Left forelimb (tissue), 1 donor: ENCODE measurements at places on chromosomes 6 and 20.
A peak's percentile ranks its signal among the peaks of the same experiment; 100 is the strongest.

GRCh38 chr6:55174211-55175026 is at the start of gene HCRTR2:
TSS of gene HCRTR2 (plus strand) at chr6:55174515. CDS start at chr6:55174588, 73 bp downstream.
- no peak for DNase-seq

- DNase-seq: no peak
Measured at GRCh38 chr20:59706400-59706693, 102.0 kb downstream of the PHACTR3 start.

- DNase-seq: no peak
Measured at GRCh38 chr6:137389150-137389704, 105.0 kb downstream of the OLIG3 start.

DNA sequence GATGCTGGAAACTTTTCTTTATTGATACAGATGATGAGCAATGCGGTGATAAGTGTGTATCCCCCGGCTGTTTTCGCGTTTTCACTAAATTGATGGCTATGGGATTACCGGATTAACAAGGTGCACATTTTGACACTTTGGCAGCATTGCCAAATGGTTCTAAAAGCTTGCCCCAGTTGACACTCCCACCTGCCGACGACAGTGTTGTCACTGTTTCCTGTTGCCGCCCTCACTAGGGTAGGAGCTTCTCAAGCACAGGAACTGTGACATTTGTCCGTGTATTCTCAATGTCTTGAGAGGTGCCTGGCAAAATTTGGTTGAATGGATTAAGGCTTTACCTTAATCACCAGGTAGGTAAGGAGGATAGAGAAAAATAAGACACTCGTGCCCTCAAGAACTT is 9.8 kb upstream of the MAPK13 start:
- DNase-seq: no peak

- DNase-seq: peak; percentile 61
Measured at GRCh38 chr20:64261138-64261537, 5.6 kb downstream of the PCMTD2 start.

DNA sequence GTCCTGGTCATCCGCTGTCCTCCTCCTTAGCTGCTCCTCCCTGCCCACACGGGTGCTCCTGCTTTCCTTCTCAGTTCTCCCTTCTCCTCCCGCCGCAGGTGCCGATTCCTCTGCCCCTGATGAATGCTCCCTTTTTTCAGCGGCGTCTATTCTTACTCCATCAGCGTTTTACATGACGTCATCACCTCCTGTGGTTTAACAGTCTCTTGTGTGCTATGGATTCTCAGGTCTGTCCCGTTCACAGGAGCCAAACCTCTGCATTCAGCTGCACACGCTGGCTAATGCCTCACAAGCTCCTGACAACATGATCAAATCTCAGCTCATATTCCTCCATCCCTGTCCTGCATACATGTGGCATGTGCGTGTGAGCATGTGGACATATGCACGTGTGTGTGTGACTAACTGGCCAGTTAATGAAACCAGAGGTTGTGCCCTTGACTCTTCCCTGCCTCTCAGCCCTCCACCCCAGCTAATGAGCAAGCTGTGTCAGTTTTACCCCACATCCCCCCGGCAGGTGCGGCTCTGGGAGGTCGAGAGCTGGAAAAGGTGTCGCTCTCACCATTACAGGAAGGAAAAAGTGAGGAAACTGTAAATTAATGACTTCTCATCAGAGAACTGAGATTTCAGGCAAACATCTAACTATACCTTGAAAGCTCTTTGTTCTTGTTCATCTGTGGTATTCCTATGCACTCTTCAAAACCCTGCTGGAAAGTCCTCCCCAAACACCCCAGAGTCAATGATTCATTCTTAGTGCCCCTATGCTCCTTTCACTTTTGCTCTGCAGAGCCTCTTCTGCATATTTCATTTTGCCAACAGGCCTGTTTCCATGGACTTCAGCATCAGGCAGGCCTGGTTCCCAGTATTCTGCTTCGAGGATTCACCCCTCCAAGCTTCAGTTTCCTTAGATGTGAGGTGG is 163.1 kb downstream of the TTLL2 start:
- no peak for DNase-seq

- DNase-seq: peak; percentile 79
Measured at GRCh38 chr20:6164421-6165341, 41.9 kb upstream of the FERMT1 start.

DNA sequence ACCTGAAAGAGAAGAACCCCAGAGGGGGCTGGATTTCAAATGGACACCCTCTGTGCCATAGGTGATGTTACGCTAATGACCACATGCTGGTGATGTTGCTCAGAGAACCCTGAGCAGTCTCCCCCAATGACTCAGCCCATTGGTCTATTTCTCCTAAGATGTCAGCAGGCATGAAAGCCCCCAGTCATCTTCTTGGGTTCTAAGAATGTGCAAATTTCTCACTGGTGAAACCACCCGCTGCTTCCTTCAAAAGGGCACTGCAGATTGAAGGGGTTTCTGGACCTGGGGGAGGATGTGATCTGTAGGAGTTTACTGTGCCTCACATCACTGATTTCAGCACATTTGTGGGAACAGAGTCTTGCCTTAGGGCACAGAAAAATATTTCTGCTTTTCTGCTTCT is 298.4 kb upstream of the MOCS1 start:
- DNase-seq: no peak

- DNase-seq: no peak
Measured at GRCh38 chr20:40706977-40707582, 18.0 kb upstream of the MAFB start.

DNA sequence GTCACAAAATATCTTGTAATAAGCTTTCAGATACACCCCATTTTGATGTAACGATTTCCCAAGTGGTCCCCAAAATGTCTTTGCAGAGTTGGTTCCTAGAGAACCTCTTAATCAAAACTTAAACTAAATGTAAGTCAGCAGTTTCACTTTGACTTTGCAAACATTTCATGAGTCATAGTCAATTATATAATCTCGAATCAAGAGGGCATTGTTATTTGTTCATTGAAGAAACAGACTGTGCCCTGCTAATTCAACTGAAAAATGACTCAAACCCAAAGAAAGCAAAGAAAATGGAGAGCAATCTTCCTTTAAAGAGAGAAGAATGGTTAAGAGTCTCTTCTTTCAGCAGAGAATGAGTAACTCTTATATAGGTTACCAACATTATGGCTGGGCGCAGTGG is 58.3 kb downstream of the IPCEF1 start:
- no peak for DNase-seq

- DNase-seq: no peak
Measured at GRCh38 chr20:5652626-5653553, 97.3 kb upstream of the SHLD1 start.

DNA sequence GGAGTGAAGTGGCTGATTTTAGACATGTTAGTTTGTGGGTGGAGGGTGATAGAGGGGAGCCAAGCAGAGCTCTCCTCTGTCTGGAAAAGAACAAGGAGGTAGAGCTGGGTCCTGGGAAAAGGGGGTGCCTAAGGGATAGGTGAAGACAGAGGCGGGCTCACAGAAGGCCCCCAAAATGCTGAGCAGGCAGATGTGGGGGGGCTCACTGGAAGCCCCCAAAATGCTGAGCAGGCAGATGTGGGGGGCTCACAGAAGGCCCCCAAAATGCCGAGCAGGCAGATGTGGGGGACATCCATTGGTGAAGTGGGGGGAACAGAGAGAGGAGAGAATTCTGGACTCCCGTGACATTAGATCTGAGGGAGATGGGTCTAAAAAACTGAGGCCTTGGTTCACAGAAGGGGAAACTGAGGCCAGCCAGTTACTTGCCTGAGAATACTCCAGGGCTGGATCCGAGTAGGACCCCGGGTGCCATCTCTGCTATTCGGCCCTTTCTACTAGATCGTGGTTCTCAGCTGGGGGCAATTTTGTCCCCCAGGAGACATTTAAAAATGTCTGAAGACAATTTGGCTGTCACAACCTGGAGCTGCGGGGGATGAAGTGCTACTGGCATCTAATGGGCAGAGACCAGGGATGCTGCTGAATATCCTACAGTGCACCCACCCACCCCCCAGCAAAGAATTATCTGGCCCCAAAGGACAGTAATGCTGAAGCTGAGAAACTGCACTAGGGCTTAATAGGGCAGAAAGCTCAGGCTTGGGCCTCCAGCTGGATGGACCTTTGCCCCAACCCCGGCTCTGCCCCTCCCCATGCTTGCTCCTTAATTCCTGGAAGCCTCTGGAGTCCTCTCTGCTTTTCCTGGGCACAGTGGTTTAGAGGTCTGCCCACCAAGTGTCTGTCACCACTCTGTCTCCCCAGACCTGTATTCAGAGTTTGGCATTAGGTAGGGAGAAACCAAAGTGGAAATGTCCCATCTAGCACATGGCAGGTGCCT is 2.1 kb downstream of the LPIN3 start:
- no peak for DNase-seq

DNA sequence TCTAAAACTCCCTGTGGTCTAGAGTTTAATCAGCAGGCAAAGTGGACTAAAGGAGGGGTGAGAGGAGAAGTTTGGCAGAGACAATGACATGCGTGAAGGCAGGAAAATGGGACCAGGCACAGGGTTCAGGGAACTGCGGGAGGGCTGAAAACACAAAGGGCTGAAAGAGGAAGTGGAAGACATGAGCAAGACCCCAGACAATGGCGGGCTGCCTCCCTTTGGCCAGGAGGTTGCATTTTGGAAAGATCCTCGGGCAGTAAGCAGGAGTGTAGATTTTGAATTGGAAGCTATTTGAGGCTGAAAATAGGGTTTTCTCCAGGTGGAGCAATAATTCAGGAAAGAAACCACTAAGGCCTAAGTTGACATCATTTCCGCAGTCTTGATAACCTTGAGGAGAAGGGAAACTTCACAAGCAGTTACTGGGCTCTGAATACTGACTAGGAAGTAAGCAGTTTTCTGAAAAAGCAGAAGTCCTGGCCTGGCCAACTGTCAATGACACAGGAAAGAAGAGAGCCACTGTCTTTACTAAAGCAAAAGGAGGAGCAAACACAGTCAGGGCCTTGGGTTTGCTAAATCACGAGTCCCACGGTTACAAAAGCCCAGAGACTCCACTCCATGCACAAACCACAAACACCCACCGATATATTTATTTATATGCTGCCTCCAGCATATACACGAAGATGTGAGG is 3.4 kb downstream of the LY86 start:
- no peak for DNase-seq

DNA sequence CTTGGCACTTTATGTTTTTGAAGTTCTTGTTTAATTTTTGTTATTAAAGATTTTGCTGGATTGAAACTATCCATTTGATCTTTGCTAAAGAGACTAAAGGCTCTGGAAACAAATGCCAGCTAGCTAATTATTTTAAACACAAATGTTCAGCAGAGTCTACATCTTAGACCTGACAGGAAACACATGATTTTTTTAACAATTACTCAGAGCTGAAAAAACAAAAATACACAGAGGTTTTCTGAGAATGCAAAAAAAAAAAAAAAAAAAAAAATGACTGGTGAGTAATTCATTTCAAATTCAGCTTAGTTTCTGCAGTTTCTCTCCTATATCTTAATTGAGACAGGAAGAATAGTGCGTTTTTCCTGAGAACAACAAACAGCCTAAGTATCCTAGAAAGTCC is 448.0 kb downstream of the TENT5A start:
- DNase-seq: no peak

DNA sequence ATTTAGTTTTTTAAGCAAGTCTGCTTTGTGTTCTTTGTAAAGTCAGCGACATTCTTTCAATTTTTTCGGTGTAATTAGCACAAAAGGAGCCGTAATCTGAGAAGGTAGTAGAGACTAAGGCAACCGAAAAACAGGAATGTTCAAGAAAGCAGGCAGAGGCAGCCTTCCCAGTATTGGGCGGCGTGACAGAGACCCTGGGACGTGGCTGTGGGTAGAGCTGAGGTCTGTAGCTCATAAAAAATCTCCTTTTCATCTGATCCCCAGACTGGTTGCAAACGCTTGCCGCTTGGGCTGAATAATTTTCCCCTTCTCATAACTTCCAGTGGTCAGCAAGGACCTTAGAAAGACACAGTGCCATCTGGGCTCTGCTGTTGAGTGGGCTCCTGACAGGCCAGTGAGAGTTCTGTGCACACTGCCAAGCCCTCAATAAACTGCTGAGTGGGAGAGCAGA is 30.8 kb downstream of the GNAS start:
- no peak for DNase-seq

DNA sequence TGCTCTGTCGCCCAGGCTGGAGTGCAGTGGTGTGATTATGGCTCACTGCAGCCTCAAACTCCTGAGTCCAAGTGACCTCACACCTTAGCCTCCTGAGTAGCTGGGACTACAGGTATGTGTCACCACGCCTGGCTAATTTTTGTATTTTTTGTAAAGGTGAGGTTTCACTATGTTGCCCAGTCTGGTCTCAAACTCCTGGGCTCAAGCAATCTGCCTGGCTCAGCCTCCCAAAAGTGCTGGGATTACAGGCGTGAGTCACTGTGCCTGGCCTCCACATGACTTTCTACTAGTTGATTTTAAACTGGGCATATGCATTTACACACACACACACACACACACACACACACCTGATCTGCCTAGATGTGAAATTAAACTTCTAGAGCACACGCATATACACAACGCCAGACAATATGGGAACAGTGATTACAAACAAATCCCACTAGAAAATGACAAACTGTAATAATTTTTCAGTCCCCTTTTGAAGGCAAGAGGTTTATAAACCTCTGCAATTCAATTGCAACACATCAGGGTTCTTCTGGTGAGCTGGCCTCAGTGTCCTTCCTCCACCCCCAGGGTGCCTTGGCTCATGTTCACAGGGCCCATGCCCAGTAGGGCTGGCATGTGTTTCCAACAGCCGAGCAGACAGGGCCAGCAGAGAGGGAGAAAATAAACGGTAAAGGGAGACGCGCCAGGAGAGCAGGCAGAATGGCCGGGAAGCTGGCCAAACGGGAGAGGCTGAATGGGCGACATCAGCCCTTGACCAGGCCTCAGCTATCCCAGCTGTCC is 31.2 kb downstream of the PARD6B start:
- no peak for DNase-seq

DNA sequence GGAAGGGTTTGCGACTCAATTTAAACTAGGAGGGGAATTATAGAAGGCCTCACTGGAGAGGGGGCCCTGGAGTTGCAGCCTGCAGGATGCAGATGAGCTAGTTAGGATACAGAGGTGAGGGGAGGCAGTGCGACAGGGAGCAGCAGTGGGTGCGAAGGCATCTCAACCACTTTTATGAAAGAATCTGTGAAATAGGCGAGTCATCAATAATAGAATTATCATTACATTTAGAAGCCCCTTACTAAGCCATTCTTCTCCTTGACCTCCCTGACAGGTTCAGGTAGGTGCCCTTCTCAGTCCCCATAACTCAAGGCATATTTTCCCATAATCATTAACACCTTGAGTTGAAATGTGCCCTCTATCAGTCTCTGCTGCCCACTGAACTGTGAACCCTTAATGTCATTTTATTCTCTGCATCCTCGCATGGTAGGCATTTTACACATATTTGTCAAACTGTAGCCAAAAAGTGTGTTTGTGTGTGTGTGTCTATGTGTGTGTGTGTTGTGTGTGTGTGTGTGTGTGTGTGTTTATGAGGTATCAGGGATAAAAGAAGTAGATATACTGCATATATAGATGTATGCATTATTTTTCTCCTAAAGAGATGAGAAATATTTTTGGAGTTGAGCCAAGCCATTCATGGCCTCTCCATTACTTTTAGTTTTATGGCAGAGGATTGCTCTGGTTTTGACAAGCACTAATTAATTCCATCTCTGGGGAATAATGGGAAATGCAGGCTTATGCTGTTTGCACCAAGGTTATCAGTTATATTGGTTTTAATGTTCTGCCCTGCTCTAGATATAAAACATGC is 898.8 kb downstream of the KIF16B start:
- no peak for DNase-seq
